ENCODE measurements at places on chromosomes 7 and 10.

DNA sequence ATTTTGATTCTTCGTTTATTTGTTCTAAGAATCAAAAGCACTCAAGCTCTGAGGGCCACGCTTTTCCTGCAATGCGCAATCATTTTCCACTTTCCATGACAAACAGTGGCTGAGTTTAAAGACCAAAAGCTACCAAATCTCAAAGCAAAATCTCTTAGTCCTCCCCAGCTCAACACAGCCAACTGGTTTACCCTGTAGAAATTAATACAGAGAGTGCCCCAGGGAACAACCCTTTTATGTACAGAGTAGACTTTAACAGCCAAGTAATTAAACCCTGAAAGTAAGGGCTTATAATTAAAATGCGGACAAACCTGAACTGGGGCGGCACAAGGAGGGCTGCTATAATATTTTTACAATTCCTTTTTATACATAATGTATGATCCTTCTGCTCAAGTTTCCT, 53.2 kb downstream of the FAM53B start:
- no peak for DNase-seq

GRCh38 chr10:95268438-95268837, 22.4 kb downstream of the PDLIM1 start:
- no peak for DNase-seq

GRCh38 chr10:132397036-132397541, at the start of gene PWWP2B:
Gene PWWP2B (plus strand): TSS chr10:132397200. CDS start chr10:132397227, 27 bp downstream.
- peak; percentile 72 for DNase-seq

DNA sequence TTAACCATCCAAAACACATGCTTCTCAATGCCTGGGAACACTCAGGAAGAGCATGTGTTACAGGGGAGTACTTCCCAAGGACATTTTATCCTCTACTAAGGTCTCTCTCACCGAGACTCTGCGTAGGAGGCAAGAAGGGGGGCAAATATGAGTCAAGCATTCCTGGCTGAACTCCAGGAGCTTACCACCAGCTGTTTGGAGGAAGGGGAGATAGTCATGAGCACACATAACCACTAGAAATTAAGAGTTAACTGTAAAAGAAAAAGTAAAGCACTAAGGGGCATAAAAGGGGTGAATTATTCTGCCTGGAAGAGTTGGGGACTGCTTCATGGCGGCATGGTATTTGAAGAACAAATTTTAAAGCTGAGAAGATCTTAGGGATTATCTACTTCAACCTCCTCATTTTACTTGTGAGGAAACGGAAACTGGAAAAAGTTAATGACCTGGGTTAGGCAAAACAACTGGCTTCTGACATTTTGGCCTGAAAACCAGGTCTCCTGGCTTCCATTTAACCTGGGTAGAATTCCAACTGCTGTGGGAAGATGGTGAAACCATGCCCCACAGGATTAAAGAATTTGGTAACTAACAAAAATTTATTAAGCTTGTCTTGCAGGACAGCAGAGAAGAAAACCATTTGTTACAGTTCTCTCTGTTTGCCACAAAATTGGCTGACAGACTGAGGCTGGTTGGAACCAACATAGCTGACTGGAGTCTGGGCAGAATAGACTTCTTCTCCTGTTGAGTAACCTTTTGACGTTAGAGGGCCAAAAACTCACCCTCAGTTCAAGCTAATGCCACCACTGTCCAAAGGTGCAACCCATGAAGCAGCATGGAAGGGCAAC, 85.5 kb downstream of the SLC25A13 start:
- DNase-seq = no peak

DNA sequence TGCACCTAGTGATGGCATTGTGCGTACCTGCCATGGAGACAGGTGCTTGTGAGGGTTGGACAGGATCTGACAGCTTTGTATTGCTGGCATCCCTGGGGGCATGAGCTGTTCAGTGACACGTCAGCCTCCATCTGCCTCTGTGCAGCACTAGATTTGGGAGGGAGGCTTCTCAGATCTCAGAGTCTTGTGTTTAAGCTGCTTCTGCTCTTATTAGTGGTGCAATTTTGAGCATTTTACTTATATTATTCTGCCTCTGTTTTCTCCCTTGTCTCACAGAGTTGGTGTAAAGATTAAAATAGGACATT, 5.1 kb downstream of the ARHGAP22 start:
- no peak for DNase-seq

DNA sequence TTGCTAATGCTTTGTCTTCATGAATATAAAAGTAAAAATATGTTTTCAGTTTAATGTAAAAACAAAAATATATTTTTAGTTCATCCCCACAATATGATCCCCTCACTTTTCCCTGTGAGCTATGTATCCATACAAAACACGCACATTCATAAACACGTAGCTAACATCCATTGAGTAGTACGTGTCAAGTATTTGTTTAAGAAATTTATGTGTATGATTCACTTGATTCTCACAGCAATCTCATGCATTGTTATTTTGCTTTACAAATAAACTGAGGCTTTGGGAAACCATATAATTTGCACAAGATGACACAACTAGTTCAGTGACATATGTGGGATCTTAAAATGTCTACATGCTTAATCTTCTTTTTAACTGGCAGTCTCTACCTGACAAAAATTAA, 329.6 kb upstream of the SEMA3C start:
- no peak for DNase-seq

- DNase-seq = no peak
Measured at GRCh38 chr7:120703585-120704240, 154.2 kb downstream of the TSPAN12 start.

- DNase-seq = no peak
Measured at GRCh38 chr7:5541087-5541992, 117.7 kb upstream of the TNRC18 start.

GRCh38 chr10:17662193-17663138, 18.5 kb downstream of the STAM start:
- DNase-seq = peak; percentile 37

GRCh38 chr10:117005026-117005526, at the start of gene SHTN1:
Gene SHTN1 (minus strand): TSS chr10:117005187. CDS start chr10:117005079, 108 bp downstream.
- DNase-seq = peak; percentile 6

- no peak for DNase-seq
Measured at GRCh38 chr7:11208883-11209465, 235.3 kb downstream of the PHF14 start.

DNA sequence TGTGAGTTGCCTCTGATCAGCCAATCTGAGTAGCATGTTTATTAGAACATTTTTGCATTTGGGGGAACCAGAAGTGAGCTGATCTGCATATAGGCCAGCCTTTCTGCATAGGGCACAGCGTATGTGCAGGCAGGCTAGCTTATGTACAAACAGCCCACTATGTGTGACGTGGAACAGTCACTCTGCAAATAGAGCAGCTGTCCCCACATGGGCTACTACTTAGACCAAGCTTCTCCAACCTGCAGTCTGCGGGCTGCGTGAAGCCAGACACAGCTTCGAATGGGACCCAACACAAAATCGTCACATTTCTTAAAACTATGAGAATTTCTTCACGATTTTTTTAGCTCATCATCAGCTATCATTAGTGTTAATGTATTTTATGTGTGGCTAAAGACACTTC, 134.1 kb upstream of the FAM20C start:
- no peak for DNase-seq

- DNase-seq = no peak
Measured at GRCh38 chr7:140333223-140333622, 65.1 kb downstream of the SLC37A3 start.

GRCh38 chr10:96501985-96502384, 11.7 kb downstream of the TLL2 start:
- no peak for DNase-seq

DNA sequence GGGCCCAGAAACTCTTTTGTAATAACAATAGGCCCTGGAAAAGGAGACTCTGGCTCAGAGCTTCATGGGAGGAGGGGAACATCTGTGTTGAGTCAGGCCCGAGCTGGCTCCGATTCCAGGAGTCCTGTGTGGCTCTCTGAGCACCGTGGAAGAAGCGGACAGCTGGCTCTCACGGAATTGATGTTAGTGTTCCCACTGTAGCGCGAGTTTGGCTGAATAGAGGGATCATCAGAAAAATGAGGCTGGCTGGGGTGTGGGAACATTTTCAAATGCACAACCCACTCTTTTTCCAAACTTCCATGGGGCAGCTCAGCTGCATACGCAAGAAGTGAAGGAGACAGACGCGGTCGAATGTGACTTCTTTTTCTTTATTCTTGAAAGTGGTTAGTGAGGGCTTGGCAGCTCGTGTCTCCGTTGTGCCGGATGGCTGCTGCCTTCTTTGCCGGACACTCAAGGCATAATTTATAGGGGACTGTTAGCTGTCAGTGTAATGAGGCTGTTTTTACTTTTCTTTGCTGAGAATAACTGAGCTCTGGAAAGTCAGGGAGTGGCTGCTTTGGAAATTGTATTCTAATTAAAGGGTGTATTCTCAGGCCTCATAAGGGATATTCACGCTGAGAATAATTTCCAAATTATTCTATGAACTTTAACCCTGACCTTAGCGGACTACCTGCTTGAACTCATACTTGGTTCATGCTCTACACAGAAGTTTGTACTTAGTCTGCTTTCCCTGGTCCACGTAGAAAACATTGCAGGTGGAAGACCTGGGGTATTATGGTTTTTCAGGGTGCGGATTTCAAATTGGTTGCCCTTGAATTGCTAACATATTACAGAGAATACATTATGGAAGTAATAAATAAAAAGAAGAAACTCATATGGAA, 23.1 kb downstream of the MDFIC start:
- DNase-seq = no peak

DNA sequence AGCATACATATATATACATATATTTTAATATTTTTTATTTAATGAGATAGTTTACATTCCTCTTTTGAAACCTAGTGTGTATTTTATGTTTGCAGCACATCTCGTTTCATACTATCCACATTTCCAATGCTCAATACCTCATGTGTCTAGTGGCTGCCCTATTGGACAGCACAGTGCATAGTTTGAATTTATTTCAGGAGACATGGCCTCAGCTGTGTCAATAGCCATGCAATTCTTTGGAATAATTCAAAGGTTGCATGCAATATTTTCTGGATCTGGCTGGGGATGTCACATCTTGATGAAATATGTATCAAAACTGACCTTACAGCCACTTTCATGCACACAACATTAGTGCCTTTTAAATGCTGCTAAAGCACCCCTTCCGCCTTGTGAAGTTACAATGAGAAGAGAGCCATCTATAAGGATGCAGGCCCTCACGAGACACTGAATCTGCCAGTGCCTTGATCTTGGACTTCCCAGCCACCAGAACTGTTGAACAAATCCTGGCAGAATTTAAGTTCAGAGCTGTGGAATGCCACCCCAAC, 13.0 kb downstream of the FGFBP3 start:
- no peak for DNase-seq

DNA sequence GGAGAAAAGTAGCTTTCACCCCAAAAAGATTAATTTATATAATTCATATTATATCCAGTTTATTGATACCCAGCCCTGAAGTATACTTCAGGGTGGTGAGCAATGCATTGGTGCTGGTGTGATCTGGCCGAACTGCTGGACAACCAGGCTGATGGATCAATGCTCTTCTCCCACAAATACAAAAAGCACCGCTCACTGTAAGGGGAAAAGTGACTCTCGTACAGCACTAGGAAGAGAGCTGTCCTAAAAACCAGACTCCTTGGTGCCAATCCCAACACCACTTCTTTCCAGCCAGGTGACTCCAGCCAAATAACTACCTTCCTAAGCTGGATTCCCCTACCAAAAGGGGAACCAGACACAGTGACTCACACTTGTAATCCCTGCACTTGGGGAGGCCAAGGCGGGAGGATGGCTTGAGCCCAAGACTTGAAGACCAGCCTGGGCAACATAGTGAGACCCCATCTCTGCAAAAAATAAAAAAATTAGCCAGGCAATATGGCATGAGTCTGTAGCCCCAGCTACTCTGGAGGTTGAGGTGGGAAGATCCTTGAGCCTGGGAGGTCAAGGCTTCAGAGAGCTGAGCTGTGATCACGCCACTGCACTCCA, 13.1 kb upstream of the TNPO3 start:
- no peak for DNase-seq

GRCh38 chr7:153061910-153062528, 302.5 kb downstream of the ACTR3B start:
- no peak for DNase-seq

GRCh38 chr7:78264105-78264504, 465.5 kb downstream of the PHTF2 start:
- DNase-seq = no peak

DNA sequence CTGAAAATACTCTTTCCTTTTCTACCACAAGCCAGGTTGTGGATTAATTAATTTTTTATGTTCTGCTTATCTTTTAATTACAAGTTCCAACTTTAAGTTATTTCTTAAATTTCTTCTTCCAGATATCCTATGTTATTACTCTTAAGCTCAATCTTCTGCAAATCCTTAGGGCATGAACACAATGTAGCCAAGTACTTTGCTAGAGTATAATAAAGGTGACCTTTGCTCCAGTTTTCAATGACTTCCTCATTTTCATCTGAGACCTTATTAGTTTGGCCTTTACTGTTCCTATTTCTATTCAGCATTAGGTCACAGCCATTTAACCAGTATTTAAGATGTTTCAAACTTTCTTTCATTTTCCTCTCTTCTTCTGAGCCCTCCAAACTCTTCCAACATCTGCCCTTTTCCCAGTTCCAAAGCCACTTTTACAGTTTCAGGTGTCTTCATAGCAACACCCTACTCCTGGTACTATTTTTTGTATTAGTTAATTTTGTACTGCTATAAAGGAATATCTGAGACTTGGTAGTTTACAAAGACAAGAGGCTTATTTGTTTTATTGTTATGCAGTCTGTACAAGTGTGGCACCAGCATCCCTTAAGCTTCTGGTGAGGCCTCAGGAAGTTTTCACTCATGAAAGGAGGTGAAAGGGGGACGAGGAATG, 886.2 kb upstream of the GHITM start:
- no peak for DNase-seq

DNA sequence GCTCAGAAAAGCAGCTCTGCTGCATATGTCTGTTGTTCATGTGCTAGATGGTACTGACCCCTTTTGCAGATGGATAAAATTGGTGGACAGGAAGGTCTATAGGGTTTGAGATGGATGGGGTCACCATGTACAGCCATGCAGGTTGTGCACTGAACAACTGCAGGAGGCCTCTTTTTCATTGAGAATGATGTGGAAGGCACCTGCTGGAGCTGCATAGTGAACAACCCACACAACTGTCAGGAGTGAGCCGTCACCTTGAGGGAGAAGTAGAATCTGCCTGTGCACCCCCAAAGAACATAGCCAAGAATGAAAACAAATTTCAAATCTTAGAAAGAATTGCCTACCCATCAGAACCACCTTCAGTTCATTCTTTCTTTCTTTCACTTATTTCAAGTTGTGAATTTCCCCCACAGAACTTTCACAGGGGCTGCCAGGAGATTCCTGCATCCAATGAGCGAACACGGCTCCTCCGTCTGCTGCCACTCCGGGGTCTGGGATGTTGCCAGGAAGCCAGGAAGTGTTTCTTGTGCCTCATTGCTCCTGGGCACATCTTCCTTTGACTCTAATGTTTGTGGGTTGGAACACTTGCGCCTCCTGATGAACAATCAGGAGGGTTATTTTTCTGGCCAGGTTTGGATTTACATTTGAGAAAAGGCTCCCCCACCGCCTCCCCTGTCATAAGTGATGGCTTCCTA, 53.7 kb upstream of the DOCK1 start:
- no peak for DNase-seq

- DNase-seq = no peak
Measured at GRCh38 chr10:46090258-46090812, 44.3 kb upstream of the MSMB start.

Data from CD4-positive, alpha-beta T cell treated with Interleukin-21 for 1 hour (primary cell).